ENCODE measurements at places on chromosomes 6 and 20.
A peak's percentile ranks its signal among the peaks of the same experiment; 100 is the strongest.

DNA sequence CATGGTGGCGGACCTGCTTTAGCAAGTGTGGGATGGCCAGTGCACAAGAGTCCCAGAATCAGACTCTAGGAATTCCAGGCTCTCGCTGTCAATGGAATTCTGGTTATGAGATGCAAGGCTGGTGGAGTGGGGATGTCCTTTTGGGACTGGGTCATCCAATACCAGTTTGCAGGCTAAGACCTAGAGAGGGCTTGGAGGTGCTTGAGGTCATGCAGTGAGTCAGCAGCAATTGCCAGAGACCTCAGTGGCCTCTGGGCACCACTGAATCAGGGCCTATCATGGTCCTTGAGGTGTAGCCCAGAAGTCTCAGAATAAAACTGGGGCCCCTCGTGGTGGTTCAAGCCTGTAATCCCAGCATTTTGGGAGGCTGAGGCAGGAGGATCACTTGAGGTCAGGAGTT is 1.4 kb upstream of the SCRT2 start:
- DNase-seq, result no peak

GRCh38 chr6:93562582-93562981 is 143.2 kb upstream of the EPHA7 start:
- no peak for DNase-seq

GRCh38 chr20:18144541-18145099 is 7.0 kb downstream of the KAT14 start:
- DNase-seq, result no peak

- DNase-seq, result no peak
These were observed 67.8 kb downstream of the SYTL3 start for GRCh38 chr6:158717341-158718330.

DNA sequence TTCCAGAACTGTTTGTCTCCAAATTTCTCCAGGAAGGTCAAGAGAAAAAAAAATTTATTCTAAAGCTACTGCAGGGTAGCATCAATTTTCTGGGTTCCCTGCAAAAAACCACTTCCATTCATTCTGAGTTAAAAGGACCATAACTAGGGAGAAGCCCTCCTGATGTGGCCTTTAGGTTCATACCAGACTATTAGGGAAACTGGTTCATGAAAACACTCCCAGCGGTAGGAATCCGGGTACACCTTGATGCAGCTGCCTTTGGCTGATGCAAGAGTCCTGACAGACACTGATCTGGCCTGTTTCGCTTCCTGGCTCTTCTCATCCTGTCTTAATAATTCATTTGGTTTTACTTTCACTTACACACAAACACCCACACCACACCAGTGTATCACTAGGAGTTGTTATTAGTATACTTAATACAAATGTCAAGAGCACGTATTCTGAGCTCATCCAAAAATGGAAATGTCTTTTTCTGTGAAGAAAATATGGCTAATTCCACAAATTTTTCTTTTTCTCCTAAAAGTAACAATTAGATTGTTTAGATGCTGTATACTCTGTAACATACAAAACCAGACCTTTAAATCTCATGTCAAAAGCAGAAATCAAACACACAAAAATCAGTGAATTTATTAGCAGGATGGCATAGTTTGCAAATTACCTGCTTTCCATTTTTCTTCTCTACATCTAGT is 38.4 kb upstream of the ARHGAP18 start:
- DNase-seq, result no peak

DNA sequence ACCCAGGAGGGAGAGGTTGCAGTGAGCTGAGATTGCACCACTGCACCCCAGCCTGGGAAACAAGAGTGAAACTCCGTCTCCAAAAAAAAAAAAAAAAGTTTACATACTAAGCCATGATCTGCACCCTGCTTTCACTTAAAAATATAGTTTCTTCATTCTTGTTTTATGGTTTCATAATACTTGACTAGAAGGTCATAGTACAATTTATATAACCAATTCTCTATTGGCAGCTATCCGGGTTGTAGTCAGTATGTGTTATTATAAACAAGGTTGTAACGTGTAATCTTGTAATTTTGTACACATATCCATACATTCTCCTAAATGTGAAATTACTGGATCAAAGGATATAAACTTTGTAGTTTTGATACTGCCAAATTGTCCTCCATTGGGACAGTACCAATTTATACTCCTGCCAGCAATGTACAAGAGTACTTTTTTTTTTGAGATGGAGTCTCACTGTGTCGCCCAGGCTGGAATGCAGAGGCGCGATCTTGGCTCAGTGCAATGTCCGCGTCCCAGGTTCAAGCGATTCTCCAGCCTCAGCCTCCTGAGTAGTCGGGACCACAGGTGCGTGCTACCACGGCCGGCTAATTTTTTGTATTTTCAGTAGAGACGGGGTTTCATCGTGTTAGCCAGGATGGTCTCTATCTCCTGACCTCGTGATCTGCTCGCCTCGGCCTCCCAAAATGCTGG is 144.8 kb downstream of the GJA10 start:
- no peak for DNase-seq

GRCh38 chr20:10705801-10706459 is 32.1 kb upstream of the JAG1 start:
- no peak for DNase-seq

GRCh38 chr20:53706008-53706465 is 112.4 kb upstream of the ZNF217 start:
- DNase-seq, result no peak

- DNase-seq, result no peak
These were observed 163.2 kb upstream of the RIN2 start for GRCh38 chr20:19594896-19595295.

GRCh38 chr6:163344411-163344810 is 70.1 kb upstream of the QKI start:
- no peak for DNase-seq

DNA sequence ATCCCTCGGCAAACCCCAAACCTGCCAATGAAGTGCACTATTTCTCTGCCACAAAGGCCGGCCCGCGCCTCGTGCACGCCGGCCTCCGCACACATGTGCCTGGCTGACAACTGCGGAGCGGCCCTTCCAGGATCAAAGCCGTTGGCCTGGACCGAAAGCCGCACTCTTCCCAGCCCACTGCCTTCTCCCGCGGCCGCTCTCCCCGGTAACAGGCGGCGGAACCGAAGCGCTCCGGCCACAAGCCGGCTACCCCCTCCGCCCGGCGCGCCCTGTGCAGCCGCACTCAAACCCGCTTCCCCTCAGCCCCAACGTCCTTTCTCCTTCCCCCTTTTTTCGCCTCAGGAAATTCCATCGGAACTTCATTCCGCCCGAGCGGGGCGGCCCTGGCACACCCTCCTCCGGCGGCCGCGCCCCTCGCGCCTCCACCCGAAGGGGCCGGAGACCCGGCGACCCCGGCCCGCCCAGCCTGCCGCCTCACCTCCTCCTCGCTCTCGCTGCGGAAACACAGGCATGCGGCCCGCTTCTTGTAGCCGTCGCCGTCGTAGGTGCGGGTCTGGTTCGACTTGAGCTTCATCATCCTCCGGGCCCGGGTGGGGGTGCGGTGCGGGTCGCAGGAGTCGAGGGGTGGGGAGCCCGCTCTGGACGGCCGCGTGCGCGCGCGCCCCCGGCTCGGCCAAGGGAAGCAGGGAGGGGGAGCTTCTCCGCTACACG is 528 bp downstream of the NUDT3 start:
- DNase-seq, result no peak

DNA sequence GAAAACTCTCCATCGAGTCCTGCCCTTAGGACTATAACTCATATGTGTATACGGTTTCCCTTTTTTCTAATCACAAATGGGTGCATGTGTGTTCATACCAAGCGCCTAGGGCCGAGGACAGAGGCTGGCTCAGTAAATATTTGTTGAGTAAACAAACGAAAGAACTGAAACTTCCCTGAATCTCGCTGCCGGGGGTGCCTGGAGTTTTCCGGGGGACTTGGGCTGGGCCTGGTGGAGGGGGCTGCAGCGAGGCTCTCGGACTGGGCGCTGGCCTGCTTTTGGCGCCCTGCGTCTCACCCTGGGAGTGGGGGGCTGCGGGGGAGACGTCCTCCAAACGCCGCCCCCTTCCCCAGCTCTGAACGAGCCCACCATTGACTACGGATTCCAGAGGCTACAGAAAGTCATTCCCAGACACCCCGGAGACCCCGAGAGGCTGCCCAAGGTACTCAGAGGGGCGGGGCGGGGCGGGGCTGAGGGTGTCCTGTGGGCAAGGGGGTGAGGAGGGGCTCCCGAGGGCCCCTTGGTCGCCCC is 49.0 kb downstream of the CPXM1 start:
- DNase-seq, result no peak

- no peak for DNase-seq
These were observed 168.8 kb upstream of the GRIK2 start for GRCh38 chr6:101224751-101225150.

DNA sequence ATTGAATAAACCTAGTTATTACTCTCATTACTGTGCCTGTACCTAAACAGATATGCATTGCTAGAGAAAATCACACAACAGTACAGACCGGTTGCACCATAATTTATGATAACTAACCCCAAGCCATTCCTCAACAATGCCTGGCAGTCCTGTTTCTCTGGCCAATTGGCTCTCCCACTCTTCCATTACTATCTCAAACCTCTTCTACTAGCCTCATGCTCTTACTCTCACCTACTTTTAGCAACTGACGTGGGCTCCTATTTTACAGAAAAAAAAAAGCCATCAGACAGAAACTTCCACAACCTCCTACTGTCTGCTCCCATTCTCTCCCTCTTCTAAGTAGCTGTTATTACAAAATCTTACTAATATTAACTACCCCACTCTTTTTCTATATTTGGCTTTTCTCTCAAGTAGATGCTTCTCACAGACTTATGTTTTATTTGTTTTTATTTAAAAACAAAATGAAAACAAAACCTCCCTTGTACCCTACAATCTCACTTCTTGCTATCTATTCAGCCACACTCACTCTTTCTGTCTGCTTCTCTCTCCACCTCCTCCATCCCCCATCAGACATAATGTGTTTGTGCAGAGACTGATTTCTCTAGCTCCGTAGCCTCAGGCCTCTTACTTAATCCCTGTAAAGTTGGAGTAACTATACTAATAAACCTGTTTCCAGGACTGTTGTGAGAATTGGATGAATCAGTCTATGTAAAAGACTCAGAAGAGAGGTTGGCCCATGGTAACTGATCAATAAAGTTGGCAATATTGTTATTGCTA is 9.1 kb downstream of the GOPC start:
- no peak for DNase-seq

DNA sequence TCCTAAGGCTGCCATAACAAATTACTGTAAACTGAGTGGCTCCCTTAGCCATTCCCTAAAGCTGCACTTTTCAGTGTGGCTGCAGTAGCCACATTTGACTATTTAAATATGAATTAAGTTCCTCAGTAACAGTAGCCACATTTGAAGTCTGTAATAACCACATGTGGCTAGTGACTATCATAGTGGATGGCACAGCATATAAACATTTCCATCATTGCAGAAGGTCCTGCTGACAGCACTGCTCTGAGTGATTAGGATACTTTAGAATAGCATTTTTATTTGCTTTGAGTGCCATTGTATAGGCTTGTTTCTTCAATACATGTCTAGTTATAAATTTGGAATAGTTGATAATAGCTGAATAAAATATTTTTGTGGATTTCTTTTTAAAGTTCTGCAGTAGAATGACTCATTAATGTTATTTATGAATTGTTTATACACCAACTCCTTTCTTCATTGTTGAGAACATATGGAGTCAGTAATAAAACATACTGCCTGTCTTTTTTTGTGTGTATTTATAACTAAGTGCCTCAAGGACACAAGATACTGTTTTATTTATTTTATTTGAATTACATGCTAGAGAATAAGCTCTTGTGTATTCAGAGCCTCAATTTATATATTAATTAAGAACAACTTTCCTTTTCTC is 217.2 kb downstream of the CDKAL1 start:
- no peak for DNase-seq

DNA sequence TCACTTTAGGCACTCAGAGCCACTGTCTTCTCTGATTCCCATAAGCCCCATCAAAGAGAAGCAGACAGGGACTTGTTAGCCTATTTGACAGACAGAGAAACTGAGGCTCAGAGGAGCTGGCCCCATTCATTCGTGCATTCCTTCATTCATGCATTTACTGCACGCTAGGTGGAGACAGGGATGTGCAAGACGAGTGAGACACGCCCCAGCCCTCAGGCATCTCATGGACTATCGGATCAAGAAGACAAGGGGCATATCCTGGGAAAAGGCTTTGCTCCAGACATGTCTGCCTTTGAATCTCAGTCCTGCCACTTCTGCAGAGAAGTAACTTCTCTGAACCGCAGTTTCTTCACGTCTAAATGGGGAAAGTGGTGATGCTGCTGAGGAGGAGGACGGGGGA is 54.1 kb downstream of the BPIFB1 start:
- DNase-seq, result no peak

GRCh38 chr20:2709205-2709981 is 16.8 kb downstream of the EBF4 start:
- no peak for DNase-seq

DNA sequence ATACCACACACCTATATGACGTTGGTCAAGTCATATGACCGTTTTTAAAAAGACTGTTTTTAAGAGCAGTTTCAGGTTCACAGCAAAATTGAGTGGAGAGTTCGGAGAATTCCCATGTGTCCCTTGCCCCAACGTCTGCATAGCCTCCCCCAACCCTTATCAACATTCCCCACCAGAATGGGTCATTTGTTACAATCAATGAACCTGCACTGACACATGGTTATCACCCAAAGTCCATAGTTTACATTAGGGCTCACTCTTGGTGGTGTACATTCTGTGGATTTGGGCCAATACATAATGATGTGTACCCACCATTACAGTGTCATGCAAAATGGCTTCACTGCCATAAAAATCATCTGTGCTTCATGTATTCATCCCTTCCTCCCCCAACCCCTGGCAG is 52.0 kb downstream of the ZBTB2 start:
- DNase-seq, result no peak

DNA sequence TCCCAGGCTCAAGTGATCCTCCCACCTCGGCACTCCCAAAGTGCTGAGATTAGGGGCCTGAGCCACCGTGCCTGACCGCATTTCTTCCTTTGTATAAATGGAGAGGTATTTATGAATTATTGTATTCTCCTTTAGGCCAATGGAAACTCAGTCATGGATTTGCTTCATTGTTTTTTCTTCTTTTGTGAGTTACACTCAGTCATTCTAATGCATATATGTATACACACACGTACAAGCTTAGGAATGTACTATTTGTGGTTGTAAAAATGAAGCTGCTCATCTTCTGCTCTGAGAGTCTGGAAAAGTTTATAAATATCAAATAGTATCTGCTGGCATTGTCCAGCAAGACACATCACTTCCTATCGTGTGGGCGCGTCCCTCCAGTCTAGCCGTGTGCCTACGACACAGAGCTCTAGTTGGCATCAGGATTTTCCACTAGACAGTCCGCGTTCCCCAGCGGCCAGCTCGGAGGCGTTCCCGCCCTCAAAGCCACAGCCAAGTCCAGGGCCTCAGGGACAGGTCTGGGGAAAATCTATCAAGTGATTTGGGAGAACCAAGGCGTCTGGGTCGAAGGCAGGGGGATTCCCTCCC is 215.2 kb downstream of the NFATC2 start:
- DNase-seq, result peak; percentile 54

GRCh38 chr20:25203871-25204320 is 8.4 kb downstream of the ENTPD6 start:
- no peak for DNase-seq
